Glomerular endothelial cell (primary cell): ENCODE measurements at places on chromosomes 5 and 9.

- DNase-seq: peak; percentile 56
Measured at GRCh38 chr5:150801117-150801927, 22.8 kb downstream of the SMIM3 start.

- DNase-seq: no peak
Measured at GRCh38 chr9:92494856-92495255, 12.6 kb upstream of the ASPN start.

GRCh38 chr9:6733831-6734230 lies 23.9 kb upstream of the KDM4C start:
- no peak for DNase-seq

- DNase-seq: no peak
Measured at GRCh38 chr5:111454198-111454622, 58.1 kb downstream of the STARD4 start.

DNA sequence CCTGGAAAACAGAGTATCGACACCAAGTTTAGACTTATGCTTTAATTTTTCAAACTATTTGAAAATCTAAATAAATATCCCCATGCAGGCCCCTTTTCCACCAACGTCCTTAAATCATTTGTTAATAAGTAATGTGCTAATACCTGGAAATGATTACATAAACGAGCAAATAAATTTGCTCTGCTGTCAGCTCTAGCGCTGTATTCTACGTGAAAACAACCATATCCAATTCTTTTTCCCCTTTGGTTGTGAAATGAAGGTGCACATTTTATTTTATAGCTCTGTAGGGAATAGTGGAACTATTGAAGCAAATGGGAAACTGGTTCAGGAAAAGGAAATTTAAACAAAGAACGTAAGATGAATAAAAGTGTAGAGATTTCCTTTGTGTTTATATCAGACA lies 137.7 kb upstream of the ZNF608 start:
- no peak for DNase-seq

DNA sequence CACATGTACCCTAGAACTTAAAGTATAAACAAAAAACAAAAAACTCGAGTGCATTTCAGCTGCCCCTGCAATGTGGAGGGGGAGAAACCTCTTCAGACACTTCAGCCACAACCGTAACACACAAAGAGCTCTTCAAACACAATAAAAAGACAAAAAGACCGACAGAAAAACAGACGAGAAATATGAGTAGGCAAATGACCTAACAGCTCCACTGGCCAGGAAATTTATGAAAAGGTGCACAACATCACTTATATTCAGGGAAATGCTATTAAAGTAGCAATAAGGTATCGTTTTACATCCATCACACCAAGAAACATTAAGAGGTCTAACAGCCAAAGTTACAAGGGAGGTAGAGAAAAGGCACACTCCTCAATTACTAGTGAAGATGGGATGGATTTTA lies 6.2 kb downstream of the ZBED3 start:
- DNase-seq: no peak

GRCh38 chr9:88990041-88990728 lies 1.1 kb upstream of the S1PR3 start:
- no peak for DNase-seq

DNA sequence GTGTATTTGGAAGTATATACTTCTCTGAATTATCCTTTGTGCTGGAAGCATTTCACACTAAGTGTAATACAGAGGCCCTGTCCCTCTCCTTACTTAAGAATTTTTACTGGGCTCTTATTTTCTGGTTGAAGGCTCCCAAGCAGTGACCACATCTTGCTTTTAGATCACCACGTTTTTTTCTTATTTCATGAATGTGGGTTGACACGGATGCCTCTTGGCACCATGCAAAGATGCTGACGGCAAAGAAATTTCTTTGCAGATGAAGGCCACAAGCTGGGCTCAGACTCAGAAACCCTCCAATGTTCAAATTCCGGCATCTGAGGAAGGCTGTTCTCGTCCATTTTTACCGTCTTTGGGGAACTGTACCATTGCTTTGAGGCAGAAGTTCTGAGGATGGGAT lies 168.5 kb downstream of the HMHB1 start:
- no peak for DNase-seq

DNA sequence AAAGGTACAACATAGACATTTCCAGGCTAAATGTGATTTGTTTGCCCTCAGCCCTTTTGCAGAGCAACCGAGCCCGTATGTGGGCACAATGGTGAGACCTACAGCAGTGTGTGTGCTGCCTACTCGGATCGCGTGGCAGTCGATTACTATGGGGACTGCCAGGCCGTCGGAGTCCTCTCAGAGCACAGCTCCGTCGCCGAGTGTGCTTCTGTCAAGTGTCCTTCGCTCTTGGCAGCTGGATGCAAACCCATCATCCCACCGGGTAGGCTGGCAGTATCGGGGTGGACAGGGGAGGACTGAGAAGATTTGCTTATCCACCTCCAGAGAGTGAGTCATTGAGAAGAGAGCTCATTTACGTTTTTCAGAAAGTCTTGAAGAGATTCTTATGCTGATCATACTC lies 17.8 kb upstream of the GLIPR2 start:
- no peak for DNase-seq

GRCh38 chr9:130237763-130238524 lies 27.6 kb upstream of the HMCN2 start:
- DNase-seq: no peak

- no peak for DNase-seq
Measured at GRCh38 chr5:104513640-104514072, 951.1 kb upstream of the NUDT12 start.

- DNase-seq: no peak
Measured at GRCh38 chr9:122425087-122425486, 52.6 kb downstream of the OR1J1 start.

- no peak for DNase-seq
Measured at GRCh38 chr5:174725261-174725990, 1.0 kb downstream of the MSX2 start.

DNA sequence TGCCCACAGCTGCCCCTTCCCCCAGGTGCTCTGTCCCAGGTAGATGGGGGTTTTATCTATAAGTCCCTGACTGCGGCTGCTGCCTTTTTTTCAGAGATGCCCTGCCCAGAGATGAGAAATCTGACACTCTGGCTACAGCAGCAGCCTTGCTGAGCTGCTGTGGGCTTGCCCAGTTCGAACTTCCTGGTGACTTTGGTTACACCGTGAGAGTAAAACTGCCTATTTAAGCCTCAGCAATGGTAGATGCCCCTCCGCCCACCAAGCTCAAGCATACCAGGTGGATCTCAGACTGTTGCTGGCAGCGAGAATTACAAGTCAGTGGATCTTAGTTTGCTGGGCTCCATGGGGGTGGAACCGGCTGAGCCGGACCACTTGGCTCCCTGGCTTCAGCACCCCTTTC lies 56.8 kb downstream of the MINAR2 start:
- DNase-seq: no peak

DNA sequence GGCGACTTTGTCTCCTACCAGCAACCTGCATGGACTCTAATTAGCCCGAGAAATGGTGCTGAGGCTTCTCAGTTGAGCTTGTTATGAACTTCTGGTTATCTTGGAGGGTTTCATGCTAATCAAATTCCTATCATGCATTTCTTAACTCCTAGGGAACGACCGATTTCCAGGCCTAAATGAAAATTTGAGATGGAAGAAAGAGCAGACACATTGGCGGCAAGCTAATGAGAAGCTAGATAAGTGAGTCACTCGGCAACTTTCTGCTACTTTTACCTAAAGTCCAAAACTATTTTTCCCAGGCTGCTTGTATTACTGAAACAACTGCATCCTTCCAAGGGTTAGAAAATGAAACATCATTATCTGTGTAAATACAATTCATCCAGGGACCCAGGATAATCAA lies 207.2 kb downstream of the DOCK8 start:
- DNase-seq: no peak

GRCh38 chr5:72129725-72130124 lies 22.4 kb downstream of the MAP1B start:
- no peak for DNase-seq

GRCh38 chr9:23431459-23431858 lies 394.6 kb downstream of the ELAVL2 start:
- DNase-seq: no peak

DNA sequence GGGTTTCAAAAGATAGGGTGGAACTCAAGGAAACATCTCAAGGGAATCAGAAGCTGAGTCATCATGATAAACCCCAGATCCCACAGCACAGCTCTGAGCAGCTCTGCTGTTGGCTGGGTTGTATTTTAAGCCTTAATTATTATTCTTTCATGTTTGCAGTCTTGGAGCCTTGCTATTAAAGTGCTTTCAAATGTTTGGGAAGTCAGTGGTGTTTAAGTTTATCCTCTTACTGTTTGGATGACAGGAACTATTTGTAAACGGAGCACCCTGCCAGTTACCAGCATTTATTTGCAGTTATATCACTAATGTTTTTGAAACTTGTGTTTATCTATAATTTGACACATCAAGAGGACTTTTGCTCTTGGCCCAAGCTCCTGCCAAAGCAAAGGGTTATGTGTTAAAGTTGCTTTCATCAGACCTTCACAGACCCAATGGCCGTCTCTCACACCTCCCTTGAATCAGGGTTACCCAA lies 141.1 kb upstream of the SPDL1 start:
- DNase-seq: no peak

DNA sequence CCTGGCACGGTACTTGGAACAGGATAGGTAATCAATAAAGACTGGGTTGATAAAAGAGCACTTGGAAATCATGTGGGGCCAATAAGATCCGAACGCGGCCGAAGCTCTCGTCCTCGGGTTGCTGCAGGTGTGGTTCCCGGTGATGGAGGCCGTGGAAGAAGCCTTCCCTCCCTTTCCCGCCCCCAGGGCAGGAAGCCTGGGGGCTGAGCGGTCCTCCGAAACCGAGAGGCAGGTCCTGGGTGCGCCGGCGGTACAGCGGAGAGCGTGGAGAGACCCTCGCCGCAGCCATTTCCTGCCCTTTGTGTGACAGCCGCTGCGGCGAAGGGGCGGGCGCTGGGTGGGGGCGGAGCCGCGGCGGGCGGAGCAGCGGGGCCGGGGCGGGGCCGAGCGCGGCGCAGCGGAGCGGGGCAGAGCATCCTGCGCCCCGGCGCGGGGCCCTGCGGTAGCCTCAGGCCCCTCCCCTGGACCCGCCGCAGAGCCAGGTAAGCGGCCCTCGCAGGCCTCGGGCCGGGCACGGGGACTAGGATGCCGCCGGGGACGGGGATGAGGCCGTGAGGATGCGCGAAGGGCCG lies at the start of gene CYFIP2:
Gene CYFIP2, plus strand, starts transcription at position 410 of the 572 bp plus-strand sequence. CDS start 19,239 bp downstream, outside the sequence.
- DNase-seq: no peak

- DNase-seq: no peak
Measured at GRCh38 chr9:89888677-89889076, 283.9 kb downstream of the GADD45G start.

GRCh38 chr5:127942246-127943060 lies 141.1 kb upstream of the SLC12A2 start:
- DNase-seq: no peak

GRCh38 chr9:105690742-105691141 lies 3.6 kb upstream of the TMEM38B start:
- no peak for DNase-seq

DNA sequence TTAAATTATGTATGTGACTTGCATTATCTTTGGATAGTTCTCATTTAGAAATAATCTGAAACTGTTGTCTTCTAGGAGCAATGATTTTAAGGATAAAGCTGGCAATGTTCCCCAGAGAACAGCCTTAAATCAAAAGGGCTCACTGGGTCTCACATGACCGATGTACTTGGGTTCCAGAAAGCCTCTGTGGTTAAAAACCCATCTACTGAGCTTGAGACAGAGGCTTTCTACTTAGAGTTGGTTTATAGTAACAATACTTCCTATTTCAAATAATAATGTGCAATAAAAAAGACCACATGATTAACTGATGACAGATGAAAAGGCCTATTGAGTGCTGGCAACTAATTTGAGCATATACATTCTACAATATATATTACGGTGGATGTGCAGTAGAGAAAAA lies 1143.5 kb downstream of the PTPRD start:
- DNase-seq: no peak

- no peak for DNase-seq
Measured at GRCh38 chr9:83707518-83707767, 315 bp downstream of the UBQLN1 start.

DNA sequence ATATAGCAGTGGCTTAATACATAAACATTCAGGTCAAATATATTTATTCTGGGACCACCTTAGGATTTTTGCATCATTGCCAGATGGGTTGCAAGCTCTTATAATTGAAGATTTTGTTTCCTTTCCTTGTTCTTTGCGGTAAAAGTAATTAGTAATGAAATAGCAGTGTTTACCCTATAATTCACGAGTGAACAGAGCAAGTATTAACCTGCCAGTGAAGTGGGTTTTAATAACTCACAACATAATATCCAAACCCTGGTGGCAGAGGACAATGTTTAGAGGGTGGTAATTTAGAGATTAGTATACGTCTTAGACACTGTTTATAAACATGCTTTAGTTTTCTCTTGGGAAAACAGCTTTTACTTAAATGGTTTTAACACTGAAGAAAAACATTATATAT lies 11.8 kb downstream of the ARL14EPL start:
- no peak for DNase-seq

GRCh38 chr9:80644044-80644443 lies 1045.3 kb downstream of the TLE1 start:
- no peak for DNase-seq

- no peak for DNase-seq
Measured at GRCh38 chr5:173299820-173300219, 28.4 kb downstream of the STC2 start.

DNA sequence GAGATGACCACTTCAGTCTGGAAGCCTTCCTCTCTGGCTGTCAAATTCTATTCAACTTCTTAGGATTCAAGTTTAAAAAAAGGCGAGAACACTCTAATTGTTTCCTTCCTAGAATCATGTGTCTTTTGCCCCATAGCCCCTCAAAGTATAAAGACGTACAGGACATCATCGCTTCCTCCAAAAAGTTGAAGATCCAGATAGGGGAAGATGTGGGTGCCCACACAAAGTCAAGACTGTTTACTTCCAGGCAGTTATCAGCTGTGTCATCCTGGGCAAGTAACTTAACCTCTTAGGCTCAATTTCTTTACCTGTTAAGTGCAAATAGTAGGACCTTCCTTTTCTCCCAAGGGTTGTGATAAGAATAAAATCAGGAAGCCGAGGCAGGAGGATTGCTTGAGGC lies 40.1 kb downstream of the PPARGC1B start:
- no peak for DNase-seq

- no peak for DNase-seq
Measured at GRCh38 chr5:32520356-32520755, 65.0 kb upstream of the SUB1 start.

- DNase-seq: no peak
Measured at GRCh38 chr9:27880635-27881034, 307.4 kb upstream of the C9orf72 start.

DNA sequence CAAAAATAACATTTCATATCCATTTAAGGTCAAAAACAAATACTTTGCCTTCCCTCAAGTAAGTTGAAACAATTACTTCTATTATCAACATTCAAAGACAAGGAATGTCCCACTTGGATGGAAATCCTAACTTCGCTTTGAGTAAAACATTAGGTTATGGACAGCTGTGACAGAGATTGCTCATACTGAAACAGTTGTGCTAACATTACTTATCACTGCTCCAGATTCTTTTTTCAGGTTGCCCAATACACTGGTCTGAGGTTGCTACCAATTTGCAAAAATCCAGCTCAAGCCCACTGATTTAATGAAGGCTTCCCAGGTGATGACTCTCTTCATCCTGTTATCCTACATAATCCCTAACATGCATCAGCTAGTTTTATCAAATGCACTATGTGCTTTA lies 98.3 kb downstream of the UBAP2 start:
- no peak for DNase-seq

- DNase-seq: no peak
Measured at GRCh38 chr9:126474786-126475485, 138.8 kb upstream of the LMX1B start.
